ENCODE measurements at places on chromosomes 7 and 10.

DNA sequence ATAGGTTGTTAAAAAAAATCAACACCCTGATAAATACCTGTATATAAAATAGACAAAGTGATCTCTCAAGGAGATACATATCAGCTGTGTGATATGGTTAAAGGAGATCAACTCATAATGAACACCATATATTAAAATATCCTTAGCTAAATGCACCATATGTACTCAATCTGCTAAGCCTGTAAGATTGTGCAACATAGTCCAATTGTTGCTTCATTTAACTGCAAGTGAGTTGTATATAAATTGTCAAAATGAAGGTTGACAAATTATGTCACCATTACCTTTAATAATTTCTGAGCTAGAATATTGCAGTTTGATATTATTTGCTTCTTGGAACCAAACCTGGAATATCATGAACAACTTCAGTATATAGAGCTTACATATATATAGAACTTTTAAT lies 283.7 kb downstream of the MALRD1 start:
- DNase-seq, result no peak

- peak; percentile 39 for DNase-seq
Measured at GRCh38 chr7:155930061-155930460, 117.8 kb upstream of the SHH start.

- DNase-seq, result peak; percentile 98
Measured at GRCh38 chr10:99685597-99685967, 26.3 kb downstream of the ENTPD7 start.

DNA sequence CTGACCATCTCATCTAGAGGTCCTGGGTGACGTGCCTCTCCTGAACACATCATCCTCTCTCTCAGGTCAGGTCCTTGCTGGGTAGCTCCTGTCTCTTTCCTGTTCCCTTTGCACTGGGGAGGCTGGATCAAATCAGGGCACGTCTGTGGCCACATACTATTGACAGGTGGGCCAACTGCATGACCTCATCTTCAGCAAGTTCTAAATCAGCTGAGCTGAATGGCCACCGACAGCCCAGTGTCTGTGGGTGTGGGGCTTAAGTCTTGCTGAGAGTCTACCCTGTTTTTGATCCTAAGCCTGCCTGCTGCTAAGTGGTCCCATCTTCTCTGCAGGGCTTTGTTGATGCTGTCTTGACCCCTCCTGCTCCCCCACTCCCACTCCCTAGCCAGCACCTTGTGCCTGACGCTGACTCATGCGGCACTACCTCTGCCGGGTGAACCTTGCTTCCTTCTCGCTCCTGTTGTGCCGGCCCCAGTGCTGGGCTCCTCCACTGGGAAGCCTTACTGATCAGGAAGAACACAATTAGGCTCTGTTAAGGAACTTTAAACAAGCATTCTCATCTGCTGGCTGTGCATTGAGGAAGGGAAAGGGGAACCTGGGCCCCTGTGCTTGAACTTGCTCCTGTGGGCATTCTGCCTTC lies 440.4 kb downstream of the PLXNA4 start:
- DNase-seq, result no peak

DNA sequence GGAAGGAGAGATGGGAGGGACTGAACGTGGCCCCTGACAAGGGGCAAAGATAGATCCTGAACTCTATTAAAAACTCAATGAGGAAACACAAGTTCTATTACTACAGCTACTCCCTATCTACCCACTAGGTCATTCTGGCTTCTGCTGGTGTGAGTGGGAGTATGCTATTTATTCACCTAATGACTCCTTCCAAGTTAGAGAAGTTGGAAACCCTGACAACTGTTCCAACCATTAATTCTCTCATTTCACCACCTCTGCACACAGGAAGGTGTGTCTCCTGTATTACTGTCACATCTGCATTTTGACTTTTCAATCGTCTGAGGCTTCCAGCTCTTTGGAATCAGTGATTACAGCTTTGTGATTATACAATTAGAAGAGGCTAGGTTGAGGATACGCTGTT lies 169.4 kb upstream of the ADO start:
- DNase-seq, result no peak

DNA sequence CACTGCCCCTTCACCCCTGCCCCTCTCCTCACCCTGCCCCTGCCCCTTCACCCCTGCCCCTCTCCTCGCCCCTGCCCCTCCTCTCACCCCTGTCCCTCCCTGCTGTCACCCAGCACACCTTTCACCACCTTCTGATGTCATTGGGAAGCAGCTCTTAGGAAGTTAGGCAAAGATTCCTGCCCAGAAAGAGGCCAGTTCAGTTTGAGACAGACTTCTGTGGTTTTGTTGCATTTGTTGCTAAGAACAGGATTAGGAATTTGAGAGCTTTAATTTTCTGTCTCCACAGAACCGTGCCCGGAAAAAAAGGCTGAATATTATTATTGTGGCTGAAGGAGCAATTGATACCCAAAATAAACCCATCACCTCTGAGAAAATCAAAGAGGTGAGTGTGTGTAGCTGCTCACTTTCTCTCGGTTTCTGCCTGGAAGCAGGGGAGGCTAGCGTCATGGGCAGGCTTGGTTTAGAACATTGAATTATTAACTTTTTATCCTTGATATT lies 39.6 kb downstream of the PFKP start:
- no peak for DNase-seq

GRCh38 chr10:5940807-5941218 lies 36.5 kb downstream of the IL15RA start:
- no peak for DNase-seq

DNA sequence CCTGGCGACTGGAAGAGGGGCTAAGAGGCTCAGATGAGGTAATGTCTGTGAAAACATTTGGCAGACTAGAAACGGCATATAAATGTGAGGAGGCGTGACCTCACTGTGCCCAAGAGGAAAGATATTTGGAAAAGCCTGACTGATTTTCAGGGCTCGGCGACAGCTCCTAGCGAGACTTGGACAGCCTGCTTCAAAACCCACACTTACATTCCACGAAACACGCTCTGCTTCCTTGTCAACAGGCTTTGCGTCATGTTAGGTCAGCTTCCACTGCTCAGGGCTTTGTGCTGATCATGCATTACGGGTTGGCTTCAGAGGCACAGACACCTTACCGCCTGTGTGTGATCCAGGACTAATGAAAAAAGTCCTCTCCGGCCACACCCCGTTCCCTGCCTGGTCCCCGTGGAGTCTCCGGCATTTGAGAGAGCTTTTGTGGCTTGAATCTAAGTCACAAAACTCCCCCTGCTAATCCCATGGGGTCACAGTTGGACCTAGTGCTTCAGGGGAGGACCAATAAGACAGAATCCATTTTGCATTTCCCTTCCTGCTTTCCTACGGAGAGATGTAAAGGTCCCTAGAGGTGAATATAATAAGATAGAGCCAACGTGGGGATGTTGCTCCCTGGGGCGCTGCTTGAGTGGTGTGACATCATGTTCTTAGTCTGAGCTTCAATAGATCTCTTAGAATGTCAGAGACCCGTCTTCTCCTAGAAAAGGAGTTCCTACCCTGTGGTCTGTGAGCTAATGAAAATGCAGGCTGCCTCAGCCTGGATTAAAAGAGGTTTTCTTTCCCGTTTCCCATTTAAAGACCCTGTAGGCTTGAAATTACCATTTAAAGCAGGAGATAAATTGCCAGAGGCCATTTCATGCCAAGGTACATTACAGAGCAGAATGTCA lies 25.5 kb downstream of the FGFBP3 start:
- DNase-seq, result no peak

GRCh38 chr7:584820-585219 lies 65.2 kb upstream of the PDGFA start:
- no peak for DNase-seq

GRCh38 chr10:106011250-106011649 lies 1153.3 kb downstream of the SORCS1 start:
- no peak for DNase-seq

GRCh38 chr7:47721670-47722069 lies 139.8 kb upstream of the TNS3 start:
- no peak for DNase-seq

All from MV-4-11 (cell line).